DMS79 (cell line): ENCODE measurements at places on chromosomes 5 and 9.

- DNase-seq, result peak; percentile 76
Observed at GRCh38 chr5:132496191-132496630, 5.6 kb upstream of the IRF1 start.

GRCh38 chr5:138369706-138370105, 17.2 kb downstream of the KDM3B start:
- no peak for DNase-seq

DNA sequence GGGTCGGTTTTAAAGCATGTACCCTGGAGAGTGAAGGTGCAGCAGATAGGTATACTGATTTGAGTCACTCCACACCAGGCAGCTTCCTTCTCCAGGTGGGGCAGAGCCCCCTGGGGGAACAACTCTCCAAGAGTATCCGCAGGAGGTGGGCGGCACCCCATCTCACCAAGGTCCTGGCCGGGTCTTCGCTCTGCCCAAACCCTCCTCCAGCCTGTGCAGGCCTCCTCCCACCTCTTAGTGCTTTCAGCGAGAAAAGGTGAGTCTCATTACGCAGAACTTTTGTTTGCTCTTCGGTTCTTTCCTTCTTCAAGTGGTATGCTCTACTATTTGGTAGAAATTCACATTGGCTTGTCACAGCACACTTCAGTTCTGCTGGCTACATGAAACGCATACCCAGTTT, 13.7 kb downstream of the SPACA9 start:
- peak; percentile 10 for DNase-seq

- no peak for DNase-seq
Observed at GRCh38 chr5:116315531-116315930, 230.7 kb downstream of the COMMD10 start.

DNA sequence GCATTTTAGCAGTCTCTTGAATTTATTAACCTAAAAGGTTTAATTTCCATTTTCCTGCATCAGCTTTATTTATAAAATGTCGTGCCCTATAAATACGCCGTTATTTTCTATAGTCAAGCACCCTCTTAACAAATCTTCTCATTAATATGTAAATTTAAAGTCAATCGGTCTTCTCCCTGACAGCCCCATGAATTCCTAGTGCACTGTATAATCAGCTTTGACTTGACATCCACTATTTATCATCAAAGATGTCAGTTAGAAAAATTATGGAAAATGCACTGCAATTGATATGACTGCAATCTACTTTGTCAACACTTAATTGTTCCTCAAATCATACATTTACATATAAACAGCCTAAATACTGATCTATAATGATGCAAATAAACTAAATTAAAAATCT, 83.4 kb downstream of the AP3B1 start:
- no peak for DNase-seq

- no peak for DNase-seq
Observed at GRCh38 chr5:39912906-39913305, 488.1 kb upstream of the DAB2 start.

- no peak for DNase-seq
Observed at GRCh38 chr9:91765296-91765695, 184.7 kb downstream of the ROR2 start.

- DNase-seq, result no peak
Observed at GRCh38 chr9:3676766-3677165, 151.0 kb upstream of the RFX3 start.

DNA sequence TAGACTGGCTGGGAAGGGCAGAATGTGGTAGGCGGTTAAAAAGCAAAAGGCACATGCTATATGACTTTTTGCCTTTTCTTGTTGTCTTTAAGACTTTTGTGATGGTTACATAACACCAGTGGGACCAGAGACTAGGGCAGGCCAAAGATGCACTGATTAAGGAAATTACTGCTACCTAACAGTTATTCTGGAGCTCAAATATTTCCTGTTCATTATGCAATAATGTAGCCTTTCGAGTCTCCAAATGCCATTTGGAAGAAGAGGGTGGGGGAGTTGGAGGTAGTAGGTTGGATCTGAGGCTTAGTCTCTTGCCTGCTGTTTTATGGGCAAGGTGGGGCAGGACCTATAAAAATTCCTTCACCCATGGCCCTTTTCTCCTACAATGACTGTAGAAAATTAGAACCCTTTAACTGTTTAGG, 51.7 kb downstream of the SH3GL2 start:
- DNase-seq, result no peak

- no peak for DNase-seq
Observed at GRCh38 chr5:17891881-17892280, 257.6 kb downstream of the TAF11L14 start.

- no peak for DNase-seq
Observed at GRCh38 chr9:23258569-23258968, 567.5 kb downstream of the ELAVL2 start.

DNA sequence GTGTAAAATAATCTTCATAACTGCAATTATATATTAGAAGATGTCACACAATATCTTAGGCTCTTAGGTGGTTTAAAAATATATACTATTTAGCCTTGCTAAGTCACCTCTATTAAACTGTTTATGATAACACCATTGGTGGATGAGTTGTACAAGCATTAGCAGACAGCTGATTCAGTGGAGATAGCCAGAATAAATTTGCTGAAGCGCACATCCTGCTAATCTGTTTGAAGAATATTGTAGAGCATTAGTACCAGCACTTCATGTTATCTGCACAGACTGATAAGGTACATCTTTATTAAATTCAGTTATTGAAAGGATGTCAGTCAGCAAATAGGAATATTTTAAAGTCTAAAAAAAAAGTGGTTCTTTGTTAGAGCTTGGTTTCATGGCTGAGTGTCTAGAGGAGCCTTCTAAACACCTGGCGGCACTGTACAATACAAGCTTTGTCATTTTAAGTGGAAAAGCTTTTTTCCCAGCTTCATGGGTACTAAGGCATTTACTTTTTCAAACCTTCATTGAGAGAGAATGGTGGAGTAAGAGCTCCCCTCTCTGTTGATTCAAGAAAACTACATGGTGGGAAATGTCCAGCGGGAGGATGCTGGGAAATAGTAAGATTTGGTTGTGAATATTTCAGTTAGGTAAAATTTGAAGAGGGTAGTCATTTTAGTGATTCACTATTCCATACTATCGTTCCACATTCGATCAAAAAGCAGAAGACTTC, 275.1 kb downstream of the SLF1 start:
- DNase-seq, result peak; percentile 3

DNA sequence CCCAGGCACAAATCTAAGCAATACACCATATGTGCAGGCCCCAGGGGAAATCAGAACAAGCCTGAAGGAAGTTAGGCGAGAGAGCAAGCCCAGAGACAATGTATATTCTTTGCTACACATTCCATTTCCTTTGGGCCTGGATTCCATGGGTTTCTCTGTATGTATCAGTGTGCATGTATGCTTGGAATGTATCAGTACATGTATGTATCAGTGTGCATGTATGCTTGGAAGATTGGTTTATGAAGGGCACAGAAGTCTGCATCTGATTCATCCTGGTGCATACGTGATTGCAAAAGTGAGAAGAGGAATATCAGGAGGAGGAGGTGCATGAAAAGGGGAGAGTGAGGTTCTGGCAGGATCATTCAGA, 232.6 kb upstream of the ANKRD55 start:
- no peak for DNase-seq

DNA sequence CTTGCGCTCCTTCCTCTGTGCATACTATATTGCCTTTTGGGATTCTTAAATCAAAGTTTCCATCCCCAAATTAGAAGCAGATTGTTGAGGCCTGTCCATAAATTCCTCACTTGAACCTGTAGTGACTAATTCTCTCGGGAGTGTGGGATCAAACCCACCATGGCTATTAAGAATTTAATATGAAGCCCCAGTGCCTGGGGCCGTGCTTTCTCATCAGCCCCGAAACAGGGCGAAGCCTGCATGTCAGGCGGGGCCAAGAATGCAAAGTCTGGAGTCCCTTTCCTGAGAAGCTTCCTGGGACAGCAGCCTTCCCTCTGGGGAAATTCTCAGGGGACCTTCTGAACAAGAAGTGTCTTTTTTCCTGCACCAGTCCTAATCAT, 29.3 kb upstream of the FAT2 start:
- no peak for DNase-seq
